ENCODE measurements at places on chromosomes 3 and 15.

DNA sequence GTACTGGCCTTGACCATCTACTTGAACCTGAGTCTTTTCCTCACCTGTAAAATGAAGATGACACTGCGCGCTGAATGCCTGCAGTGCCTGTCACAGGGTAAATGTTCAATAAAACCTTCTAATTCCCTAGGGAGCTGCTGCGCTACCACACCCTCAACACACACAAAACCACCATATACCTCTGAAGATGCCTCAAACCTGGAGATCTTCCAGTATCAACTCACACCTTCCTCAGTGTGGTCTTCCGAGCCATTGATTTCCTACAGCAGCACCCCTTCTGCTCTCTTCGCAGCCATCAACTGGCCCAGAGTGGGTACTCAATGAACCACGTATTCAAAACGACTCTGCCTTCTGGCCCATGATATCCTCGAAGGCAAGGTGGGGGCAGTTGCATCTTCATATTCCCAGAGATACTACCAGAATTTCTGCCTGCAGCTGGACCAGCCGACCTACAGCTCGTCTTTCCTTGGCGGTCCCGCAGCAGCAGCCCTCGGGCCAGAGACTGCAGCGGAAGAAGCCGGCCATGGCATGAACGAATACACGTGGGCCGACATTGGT, 695 bp downstream of the RPL32 start:
- DNase-seq: no peak

DNA sequence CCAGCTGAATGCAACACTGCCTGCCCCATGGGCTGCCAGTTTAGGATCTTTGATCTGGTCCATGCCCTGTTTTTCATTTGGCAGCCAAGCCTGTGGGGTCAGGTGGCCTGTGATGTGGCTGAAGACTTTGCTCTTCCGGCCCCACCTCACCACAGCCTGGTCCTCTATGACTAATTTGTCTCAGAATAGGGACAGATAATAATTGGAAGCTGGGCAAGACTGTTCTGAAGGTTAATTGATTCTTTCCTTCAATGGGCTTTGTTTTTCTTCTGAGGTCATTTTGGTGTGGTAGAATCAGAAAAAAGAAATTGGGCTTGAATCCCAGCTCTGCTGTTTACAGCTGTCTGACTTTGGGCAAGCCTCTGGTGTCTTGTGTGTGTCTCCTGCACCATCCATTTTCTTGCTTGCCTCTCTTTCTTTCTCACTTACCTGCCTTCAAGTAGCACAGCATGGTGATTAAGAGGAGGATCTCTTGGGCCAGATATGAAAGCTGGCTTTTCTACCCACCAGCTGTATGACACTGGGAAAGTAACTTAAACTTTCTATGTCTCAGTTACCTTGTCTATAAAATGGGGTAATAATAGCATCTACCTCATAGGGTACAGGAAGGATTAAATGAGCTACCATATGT, 24.2 kb downstream of the ABHD2 start:
- no peak for DNase-seq

GRCh38 chr15:74773329-74773728, 8.6 kb upstream of the CSK start:
- no peak for DNase-seq

GRCh38 chr15:40543082-40543481, 21.8 kb downstream of the CCDC32 start:
- no peak for DNase-seq

- no peak for DNase-seq
These were observed 208.1 kb downstream of the OSBPL10 start for GRCh38 chr3:31772758-31773473.

GRCh38 chr15:31343831-31344230, 17.2 kb downstream of the KLF13 start:
- no peak for DNase-seq

DNA sequence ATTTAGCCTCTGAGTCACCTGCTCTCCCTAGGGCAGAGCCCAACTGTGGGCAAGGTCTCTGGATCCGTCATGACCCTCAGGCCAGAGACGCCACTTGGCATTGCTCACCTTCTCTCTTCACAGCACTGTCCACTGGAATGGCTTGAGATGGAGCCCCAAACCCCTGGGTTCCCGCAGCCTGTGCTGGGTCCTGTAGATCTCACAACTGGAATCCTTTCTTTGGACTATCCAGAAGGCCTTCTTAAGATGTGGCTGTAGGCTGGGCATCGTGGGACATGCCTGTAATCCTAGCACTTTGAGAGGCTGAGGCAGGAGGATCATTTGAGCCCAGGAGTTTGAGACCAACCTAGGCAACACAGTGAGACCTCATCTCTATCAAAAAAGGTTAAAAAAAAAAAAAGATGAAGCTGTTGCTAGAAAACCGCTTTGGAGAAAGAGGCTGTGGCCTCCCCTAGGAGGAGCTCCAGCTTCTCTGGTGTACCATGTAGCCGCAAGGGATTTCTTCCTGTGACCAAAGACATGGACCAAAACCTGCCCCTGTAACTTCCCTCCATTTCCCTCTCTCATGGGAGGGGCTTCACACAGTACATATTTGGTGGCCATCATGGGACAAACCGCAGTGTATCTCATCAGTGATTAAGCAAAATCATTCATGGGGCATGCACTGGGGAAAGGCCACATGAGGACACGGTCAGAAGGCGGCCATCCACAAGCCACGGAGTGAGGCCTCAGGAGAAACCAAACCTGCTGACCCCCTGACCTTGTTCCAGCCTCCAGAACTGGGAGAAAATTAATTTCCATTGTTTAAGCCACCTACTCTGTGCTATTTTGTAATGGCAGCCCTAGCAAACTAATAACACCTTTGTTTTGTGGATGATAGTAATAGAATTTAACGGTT, 23.3 kb upstream of the BUB1B start:
- no peak for DNase-seq

GRCh38 chr15:42593143-42593542, 17.7 kb downstream of the STARD9 start:
- no peak for DNase-seq
